ENCODE measurements at places on chromosomes 6 and 20.

DNA sequence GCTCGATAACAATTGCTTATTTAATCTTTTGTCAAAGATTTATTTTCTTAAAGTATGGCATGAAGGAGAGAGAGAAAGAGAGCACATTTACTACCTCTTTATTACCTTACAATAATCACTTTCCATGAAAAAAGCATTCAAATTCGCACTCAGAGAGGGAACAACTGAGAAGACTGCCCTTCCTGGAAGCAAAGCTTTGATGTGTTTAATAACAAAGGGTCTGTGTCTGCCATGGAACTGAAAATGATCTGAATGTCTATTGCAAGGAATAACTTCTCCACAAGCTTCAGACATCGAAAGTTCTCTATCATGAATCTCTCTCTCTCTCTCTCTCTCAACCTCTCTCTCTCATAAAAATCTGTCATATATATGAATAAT lies 308.9 kb downstream of the HDGFL1 start:
- no peak for DNase-seq

- no peak for DNase-seq
Measured at GRCh38 chr20:50276119-50277063, 85.8 kb downstream of the CEBPB start.

- DNase-seq = no peak
Measured at GRCh38 chr6:150721418-150722266, 122.0 kb downstream of the PLEKHG1 start.

DNA sequence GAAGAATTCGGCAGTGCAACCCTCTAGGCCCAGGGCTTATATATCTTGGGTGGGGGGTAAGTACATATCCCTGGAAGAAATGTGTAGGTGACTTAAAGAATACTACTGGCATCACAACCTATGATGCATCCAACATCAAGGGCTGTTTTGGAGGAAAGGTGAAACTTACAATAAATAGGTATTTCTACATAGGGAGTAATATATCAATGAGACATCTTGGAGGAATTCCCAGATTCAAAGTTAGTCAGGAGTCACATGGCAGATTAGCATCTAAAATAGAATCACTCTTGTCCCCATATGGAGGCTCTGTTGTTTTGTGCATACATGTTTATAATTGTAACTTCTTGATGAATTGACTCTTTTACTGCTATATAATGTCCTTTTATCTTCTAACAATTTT lies 375.5 kb downstream of the PAX1 start:
- DNase-seq = no peak

DNA sequence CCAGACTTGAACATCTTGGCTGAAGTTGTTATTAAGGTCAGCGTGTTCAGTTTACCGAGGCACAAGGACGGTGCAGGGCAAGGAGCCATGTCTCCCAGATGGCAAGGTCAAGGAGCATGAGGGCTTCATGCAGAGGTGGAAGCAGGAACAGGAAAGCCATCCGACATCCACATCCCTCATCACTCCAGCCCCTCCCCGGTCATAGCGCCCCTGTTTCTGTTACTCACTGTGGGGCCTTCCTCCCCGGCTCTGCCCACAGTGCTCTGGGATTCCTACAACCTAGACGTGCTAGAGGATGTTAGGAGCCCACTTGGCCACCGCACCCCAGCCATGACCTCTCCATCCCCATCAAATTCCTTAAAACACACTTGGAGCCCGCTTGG lies 146.7 kb downstream of the TTLL2 start:
- no peak for DNase-seq

GRCh38 chr6:140319209-140319608 lies 944.8 kb upstream of the CITED2 start:
- DNase-seq = no peak

DNA sequence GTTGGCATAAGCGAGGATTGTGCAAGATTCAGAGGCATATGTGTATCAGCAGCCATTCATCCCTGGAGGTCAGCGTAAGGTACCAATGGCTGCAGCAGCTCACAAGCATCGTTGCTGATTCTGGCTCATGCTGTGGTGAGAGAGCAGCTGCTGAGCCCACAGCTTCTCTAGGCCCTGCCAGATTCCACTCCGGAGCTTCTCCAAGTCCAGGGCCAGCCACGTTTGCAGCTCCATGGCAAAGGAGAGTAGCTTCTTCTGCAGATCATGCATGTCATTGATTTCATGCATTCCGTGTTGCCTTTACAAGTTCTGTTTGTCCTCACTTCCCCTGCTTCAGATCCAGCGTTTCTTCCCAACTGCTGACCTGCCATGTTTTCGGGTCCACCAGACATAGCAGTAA lies 474.8 kb upstream of the ID4 start:
- DNase-seq = no peak

- DNase-seq = no peak
Measured at GRCh38 chr20:40276301-40276700, 412.7 kb downstream of the MAFB start.

DNA sequence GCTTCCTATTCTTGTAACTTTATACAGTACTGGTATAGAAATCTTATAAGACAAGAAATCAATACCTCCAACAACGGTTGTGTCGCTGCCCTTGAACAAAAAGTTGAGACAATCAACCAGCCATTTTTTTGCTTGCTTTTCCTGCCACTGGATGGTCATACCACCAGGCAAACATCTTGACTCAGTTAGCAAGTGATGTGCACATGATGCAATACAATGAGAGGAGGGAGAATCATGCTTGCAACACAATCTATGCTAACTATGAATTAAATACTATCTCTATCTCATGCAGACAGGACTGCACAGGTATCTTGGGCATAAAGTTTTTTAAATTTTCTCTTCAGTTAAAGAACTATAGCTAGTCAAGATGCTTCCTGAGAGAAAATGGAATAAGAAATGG lies 877.7 kb upstream of the CITED2 start:
- DNase-seq = no peak

GRCh38 chr6:164507206-164507940 lies 802.0 kb downstream of the C6orf118 start:
- no peak for DNase-seq

Measured in activated T-helper 1 cell treated with anti-CD3 and anti-CD28 coated beads, Interleukin-2, amount 50 U/mL, for 16 hours (primary cell).